ENCODE measurements at places on chromosomes 2 and 18. TPM values are rescaled to one million over a fixed set of nuclear protein-coding genes. Genes with fewer than 3 reads are reported as not detected.

The ANKRD30B gene
- not detected for total RNA-seq

The LYPD1 gene
- total RNA-seq: not detected

The CLEC4F gene
- total RNA-seq: not detected

The TEKT4 gene
- not detected for total RNA-seq

The GKN2 gene
- total RNA-seq: not detected

The SERPINB11 gene
- not detected for total RNA-seq

The KLHL29 gene
- total RNA-seq: 0.12 TPM

The GYPC gene
- total RNA-seq: 87.6 TPM

The NAT8 gene
- total RNA-seq: not detected

Data from activated CD8-positive, alpha-beta memory T cell treated with anti-CD3 and anti-CD28 coated beads, Interleukin-2, amount 10 ng/mL, durations not matched to agents 7 days and 5 days (primary cell).